ENCODE measurements at places on chromosomes 2 and 18.

DNA sequence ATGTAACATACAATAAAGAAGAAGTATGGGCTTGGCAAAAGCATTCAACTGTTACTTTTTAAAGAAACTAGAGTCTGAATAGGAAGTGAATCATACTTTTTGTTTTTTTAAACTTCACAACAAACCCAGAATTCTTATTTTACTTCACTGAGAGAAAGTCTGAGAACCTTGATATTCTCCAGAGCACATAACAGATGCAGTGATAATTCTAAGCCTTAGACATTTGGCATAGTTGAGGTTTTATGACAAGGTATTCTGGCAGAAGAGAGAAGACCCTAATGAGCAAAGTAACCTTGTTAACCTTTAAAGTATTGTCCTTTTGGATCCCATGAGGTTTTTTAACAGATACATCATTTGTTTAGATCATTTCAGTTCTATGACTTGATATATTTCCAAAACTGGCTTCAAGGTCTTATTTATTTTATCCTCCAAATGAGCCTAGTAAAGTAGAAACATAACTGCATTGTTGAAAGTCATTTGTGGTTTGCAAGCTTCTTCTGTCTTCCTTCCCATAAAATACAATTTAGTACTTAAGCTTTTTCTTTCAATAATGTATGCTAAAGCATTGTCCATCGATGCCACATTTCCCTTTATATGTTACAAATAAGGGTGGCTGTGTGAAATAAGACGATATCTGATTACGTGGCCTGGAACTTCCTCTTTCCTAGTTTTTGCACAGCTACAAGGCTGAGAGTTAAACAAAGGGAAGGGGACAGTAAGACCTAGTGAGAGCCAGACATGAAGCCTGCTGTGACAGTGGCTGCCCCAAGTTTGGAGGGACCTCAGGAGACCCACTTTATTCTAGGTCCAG lies 86.1 kb upstream of the ITPRID2 start:
- DNase-seq: no peak

DNA sequence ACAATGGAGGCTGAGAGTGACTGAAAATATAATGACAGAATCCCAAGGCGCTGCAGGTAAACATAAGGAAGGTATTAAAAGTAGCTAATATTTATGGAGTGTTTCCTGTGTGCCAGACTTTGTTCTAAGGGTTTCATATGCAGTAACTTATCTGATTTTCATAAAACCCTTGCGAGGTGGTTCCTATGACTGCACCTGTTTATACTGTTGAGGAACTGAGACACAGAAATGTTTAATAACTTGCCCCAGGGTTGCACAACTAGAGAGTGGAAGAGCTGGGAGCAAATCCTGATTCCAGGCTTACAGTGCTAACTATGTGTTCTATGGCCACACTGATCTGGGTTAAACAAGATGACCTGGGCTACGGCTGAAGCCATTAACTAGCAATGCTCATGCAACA lies 2.4 kb downstream of the SP110 start:
- no peak for DNase-seq

- DNase-seq: no peak
Observed at GRCh38 chr2:199201539-199201938, 256.2 kb downstream of the SATB2 start.

DNA sequence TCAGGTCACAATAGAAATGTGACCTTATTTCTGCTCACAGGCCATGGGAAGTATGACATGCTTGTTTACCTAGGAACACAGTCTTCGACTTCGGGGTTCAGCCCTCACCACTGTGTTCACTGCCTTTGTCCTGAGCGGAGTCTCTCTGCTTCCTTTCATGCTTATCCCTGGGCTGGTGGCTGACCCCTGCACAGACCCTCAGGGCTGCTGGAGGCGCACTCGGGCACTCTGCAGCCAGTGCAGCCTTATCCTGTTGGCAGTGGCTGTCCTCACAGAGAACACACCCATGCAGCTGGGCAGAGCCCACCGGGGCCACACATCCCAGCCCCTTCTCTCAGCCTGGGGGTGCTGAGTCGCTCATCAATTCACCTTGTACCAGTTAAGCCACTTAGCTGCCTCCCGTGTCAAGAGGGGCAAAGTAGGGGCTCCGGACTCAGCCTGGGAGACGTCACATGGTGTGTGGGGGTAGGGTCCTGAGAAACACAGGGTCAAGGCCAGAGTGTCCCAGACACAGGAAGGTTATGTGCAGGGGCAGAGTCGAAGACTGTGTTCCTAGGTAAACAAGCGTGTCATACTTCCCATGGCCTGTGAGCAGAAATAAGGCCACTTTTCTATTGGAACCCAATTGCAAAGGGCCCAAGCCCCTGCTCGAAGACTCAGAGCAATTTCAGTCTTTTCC lies 107.5 kb downstream of the FAM210A start:
- DNase-seq: no peak

DNA sequence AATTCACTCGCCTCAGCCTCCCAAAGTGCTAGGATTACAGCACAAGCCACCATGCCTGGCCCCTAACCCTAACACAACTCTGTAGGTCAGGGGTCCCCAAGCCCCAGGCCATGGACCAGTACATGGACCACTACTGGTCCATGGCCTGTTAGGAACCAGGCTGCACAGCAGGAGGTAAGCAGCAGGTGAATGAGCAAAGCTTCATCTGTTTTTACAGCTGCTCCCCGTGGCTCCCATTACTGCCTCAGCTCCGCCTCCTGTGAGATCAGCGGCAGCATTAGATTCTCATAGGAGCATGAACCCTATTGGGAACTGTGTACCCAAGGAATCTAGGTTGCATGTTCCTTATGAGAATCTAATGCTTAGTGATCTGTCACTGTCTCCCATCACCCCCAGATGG lies 201.7 kb downstream of the NRP2 start:
- DNase-seq: no peak

DNA sequence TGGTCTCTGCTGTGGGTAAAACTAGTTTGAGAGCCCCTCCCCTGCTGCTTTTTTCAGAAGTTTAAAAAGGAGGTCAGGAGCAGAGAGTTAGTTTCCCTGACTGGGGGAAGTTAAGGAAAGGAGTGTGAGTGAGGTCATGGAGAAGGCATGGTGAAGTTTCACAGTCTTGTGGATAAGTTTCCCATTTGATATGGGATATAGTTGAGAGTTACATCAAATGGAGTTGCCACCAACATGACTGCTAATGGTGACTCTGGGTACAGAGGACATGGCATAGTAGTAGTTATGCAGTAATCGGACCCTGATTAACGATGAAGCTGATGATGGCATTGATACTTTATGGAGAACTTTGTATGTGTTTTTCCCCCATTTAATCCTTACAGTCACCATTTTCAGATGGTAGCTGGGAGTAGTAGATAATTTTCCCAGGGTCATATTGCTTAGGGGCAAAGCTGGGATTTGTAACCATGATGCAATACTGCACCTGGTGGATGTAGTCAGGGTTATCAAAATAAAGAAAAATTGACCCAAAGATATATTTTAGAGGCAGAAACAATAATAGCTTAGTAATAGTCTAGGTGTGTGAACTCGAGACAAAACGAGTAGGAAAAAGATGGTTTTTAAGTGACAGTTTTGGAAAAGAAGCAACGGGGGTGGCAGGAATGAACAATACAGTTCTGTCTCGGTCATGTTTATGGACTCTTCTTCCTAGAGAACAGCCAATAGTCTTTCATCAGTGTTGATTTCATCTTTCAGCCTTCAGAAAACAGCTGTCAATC lies 74.6 kb downstream of the FMNL2 start:
- no peak for DNase-seq

- no peak for DNase-seq
Observed at GRCh38 chr18:45526114-45526841, 89.0 kb upstream of the SLC14A2 start.

DNA sequence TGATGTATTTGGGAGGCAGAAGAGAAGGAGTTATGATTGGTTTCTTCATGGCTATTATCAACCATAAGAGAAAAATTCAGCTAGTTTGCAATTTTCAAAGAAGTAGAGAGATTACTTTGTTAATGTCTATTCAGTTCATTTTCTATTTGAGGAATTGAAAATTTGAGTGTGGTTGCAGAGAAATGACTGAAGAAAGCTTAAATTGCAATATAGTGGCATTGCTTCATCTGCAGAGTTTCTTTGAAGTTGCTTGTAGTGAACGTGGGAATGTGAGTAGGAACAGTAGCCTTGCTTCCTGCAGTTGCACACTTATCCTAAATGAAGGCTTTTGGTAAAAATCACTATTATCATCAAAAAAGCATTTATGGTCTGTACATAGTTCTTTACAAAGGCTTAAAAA lies 14.7 kb upstream of the CYRIA start:
- DNase-seq: no peak

DNA sequence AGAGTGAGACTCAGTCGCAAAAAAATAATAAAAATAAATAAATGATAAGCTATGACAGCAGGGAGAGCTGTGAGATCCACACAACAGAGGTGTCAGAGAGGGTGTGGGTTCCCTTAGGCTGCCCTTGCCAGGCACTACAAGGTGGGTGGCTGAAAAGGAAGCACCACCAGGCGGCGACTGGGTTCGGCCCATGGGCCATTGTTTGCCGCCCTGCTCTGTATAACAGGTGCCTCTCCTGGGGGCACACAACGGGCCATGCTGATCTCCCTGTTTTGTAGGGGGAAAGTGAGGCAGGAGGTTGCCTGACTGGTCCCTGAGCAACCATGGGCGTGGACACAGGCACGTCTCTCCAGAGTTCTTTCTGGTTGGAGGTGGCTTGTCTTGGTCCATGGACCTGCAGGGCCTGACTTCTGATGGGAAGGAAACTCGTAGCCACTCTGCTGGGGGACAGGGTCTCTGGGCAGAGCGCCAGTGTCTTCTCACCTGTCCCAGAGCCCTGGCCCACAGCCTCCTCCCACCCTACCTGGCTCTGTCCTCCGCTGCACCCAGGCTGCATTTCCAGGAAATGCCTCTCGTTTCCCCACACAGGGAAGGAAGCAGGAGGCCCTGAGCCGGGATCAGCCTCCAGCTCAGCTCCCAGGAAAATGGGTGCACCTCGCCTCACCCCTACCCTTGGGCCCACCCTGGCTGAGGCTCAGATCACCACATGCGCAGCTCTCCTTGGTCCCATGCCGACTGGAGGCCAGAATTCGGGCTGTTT lies 109.6 kb upstream of the ODC1 start:
- DNase-seq: no peak

DNA sequence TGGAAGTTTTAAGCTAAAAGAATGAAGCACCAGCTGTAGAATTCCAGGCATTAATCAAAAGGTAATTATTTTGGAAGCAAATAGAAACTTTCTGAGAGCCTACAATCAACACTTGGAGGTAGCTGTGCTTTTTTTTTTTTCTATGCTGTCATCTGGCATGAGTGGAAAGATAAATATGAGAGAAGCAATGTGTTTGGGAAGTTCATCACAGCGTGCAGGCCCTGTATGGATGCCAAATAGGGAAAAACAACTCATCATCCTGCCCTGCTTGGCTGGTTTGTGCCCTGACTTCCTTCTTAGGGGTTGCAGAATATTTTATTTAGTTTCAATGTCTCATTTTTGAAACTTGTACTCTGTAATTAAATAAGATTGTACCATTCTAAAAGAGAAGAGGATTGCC lies 437.4 kb downstream of the PIK3C3 start:
- no peak for DNase-seq

DNA sequence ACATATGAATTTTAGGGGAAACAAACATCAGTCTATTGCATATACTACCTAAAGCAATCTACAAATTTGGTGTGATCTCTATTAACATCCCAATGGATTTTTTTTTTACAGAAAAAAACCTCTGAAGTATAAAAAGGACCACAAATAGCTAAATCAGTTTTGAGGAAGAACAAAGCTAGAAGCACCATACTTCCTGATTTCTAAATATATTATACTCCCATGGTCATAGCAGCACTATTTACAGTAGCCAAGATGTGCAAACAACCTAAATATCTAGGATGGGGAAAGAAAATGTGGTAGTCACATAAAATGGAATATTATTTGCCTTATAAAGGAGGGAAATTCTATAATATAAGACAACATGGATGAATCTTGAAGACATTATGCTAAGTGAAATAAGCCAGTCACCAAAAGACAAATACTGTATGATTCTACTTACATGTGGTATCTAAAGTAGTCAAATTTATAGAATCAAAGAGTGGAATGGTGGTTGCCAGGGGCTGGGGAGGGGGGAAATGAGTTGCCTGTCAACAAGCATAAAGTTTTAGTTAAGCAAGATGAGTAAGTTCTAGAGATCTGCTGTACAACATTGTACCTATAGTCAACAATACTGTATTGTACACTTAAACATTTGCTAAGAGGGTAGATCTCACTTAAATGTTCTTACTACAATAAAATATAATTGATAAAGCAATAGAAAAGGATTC lies 17.6 kb upstream of the CASP8 start:
- DNase-seq: no peak

- DNase-seq: no peak
Observed at GRCh38 chr2:120678251-120678650, 57.4 kb upstream of the GLI2 start.

- DNase-seq: no peak
Observed at GRCh38 chr2:138306626-138307025, 194.9 kb upstream of the SPOPL start.

DNA sequence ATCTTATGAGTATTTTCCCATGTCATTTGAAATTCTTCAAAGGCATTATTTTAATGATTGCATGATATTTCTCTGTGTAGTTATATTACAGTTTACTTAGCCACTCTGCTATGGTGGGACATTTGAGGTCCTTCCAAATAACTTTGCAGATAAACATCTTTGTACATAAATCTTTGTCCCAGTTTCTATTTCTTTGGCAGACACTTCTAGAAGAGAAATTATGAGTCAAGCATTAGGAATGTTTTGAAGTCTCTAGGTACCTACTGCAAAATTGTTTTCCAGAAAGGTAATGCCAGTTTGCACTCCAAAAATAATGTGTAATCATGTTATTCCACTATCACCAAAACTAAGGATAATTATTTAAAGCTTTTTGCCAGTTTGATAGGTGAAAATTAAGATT lies 149.7 kb downstream of the EN1 start:
- no peak for DNase-seq

GRCh38 chr2:216671081-216671411 lies 24.3 kb downstream of the IGFBP5 start:
- no peak for DNase-seq

- no peak for DNase-seq
Observed at GRCh38 chr2:176552501-176553135, 283.4 kb downstream of the MTX2 start.

GRCh38 chr2:224838335-224838734 lies 122.2 kb upstream of the CCDC195 start:
- no peak for DNase-seq

GRCh38 chr2:161237392-161238264 lies 70.6 kb upstream of the PSMD14 start:
- no peak for DNase-seq

- DNase-seq: no peak
Observed at GRCh38 chr2:134438371-134438770, 184.5 kb downstream of the MGAT5 start.

- DNase-seq: no peak
Observed at GRCh38 chr2:20728114-20728758, 61.3 kb downstream of the GDF7 start.

GRCh38 chr2:3200420-3200939 lies 177.1 kb downstream of the EIPR1 start:
- DNase-seq: no peak

DNA sequence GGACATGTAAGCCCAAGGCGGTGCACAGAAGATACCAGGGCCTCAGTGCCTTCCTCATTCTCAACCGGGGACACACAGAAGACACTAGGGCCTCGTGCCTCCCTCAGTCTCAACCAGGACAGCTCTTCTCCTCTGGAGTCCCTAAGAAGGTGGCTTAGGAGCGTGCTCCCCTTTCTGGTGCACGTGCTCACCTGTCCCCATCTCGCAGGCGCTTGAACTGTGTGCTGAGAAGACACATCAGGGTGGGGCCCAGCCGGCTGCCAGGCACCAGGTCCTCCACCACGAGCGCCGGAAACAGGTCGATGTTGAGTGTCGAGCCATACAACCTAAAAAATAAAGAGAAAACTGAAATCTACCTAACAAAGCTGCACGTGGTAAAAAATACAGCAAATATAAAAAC lies 99.9 kb downstream of the PXDN start:
- no peak for DNase-seq

Measured in CMK (cell line).